Activated naive CD4-positive, alpha-beta T cell treated with anti-CD3 and anti-CD28 coated beads for 36 hours (primary cell): ENCODE measurements at places on chromosomes 5 and 9. TPM values are rescaled to one million over a fixed set of nuclear protein-coding genes. Genes with fewer than 3 reads are reported as not detected.

Gene F2RL2
- not detected for total RNA-seq

Gene PCDHGB2
- not detected for total RNA-seq

Gene PCDH12
- total RNA-seq, result 0.43 TPM

Gene FBN2
- not detected for total RNA-seq

Gene S1PR3
- total RNA-seq, result 0.91 TPM

Gene SWI5
- 15.5 TPM for total RNA-seq

GRCh38 chr5:172007175-172008110 lies 1.0 kb upstream of the FBXW11 start:
- H3K27ac ChIP-seq, result peak overlapping the region; percentile 99
- H3K36me3 ChIP-seq, result peaks cover 6% of the 10 kb centered on the region
- DNase-seq, result peak; percentile 26

DNA sequence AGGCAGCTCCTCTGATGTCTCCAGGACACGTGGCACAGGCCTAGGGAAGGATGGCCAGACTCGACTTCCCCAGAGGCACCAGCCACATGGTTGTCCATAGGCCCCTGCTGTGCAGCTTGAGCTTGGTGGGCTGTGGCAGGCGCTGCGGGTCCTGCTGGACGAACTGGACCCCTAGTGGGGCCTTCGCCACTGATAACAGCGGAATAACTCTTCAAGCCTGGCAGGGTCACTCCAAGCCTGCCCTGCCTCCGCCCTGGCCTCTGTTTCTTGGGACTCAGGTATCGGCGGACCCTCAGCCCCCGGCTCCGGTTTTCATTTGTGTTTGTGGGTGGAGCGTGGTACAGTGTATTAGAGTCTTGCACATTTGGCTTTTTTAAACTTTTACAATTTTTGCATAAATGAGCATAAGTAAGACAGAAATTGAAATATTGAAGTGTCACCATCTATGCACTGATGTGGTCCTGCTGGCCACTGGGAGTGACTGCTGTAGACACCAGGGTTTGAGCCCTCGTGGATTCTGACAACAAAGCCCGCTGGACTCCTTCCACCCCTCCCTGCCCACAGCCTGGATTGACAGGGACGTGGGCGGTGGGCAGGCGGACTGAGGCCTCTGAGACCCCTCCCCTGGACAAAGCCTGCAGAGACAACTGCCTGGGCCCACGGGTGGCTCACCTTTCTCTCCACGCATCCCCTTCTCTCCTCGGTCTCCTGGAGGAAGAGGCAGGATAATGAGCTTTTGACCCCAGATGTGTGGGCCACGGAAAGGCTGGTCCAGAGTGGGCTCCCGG lies 3.8 kb downstream of the FCN1 start:
- peaks cover 25% of the 10 kb centered on the region for H3K27me3 ChIP-seq
- H3K27ac ChIP-seq, result no peak overlapping the region
- no peaks in the 10 kb centered on the region for H3K4me1 ChIP-seq
- no peaks in the 10 kb centered on the region for H3K36me3 ChIP-seq
- no peak overlapping the region for H3K4me3 ChIP-seq

GRCh38 chr9:76607730-76608436 lies 148.9 kb downstream of the GCNT1 start:
- no peak for DNase-seq
- H3K4me1 ChIP-seq, result peaks cover 8% of the 10 kb centered on the region
- no peak overlapping the region for H3K4me3 ChIP-seq
- H3K27ac ChIP-seq, result no peak overlapping the region
- H3K36me3 ChIP-seq, result no peaks in the 10 kb centered on the region

DNA sequence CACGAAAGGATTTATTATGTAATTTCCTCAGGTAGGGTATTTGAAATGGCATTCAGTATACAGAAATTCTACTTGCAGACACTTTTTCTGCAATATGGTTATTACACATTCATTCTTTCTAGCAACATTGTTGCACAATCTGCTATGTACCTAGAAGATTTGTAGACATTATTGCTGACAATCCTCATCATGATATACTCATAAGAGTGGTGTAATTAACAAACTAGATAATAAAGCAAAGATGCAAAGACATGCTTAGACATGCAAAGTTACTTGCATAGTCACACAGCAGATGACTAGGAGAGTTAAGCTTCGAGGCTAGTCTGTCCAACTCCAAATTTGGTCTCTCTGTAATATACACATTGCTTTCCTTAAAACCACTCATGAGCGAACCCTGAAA lies 317.1 kb downstream of the ASTN2 start:
- no peak overlapping the region for H3K27ac ChIP-seq
- no peak for DNase-seq
- no peak overlapping the region for H3K4me3 ChIP-seq
- H3K27me3 ChIP-seq, result no peaks in the 10 kb centered on the region
- H3K36me3 ChIP-seq, result no peaks in the 10 kb centered on the region

DNA sequence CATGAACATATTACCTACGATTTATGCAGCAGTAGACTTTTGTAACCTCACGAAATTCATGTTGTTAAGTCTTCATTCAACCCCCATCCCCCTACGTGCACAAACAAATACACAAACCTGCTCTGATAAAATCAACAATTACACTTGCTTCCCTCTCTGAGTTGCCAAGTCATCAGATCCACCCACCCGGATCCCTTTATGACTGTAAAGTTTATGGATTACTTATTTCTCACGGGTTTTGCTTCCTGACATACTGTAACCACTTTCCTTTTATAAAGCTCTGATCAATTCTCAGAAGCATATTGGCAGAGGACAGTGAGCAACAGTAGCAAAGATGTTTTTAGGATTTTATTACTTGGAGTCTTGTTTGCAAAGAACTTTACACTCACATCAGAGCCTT lies 70.5 kb downstream of the MLLT3 start:
- peaks cover 3% of the 10 kb centered on the region for H3K36me3 ChIP-seq
- no peak overlapping the region for H3K4me3 ChIP-seq
- H3K27ac ChIP-seq, result no peak overlapping the region
- peaks cover 59% of the 10 kb centered on the region for H3K4me1 ChIP-seq
- peak; percentile 61 for DNase-seq
- H3K27me3 ChIP-seq, result no peaks in the 10 kb centered on the region

GRCh38 chr5:156834916-156835315 lies 15.2 kb upstream of the PPP1R2B start:
- no peak overlapping the region for H3K4me3 ChIP-seq
- no peak overlapping the region for H3K27ac ChIP-seq
- H3K4me1 ChIP-seq, result peaks cover 4% of the 10 kb centered on the region
- no peaks in the 10 kb centered on the region for H3K27me3 ChIP-seq
- no peak for DNase-seq

GRCh38 chr9:98899408-98900056 lies 44.2 kb upstream of the COL15A1 start:
- H3K27me3 ChIP-seq, result peaks cover 10% of the 10 kb centered on the region
- no peaks in the 10 kb centered on the region for H3K36me3 ChIP-seq
- DNase-seq, result peak; percentile 49
- peaks cover 9% of the 10 kb centered on the region for H3K4me1 ChIP-seq
- no peak overlapping the region for H3K4me3 ChIP-seq

- H3K27ac ChIP-seq, result no peak overlapping the region
- no peaks in the 10 kb centered on the region for H3K27me3 ChIP-seq
- H3K36me3 ChIP-seq, result no peaks in the 10 kb centered on the region
- H3K4me1 ChIP-seq, result peaks cover 69% of the 10 kb centered on the region
- H3K4me3 ChIP-seq, result no peak overlapping the region
Observed at GRCh38 chr5:50724262-50724661, 57.8 kb downstream of the PARP8 start.

DNA sequence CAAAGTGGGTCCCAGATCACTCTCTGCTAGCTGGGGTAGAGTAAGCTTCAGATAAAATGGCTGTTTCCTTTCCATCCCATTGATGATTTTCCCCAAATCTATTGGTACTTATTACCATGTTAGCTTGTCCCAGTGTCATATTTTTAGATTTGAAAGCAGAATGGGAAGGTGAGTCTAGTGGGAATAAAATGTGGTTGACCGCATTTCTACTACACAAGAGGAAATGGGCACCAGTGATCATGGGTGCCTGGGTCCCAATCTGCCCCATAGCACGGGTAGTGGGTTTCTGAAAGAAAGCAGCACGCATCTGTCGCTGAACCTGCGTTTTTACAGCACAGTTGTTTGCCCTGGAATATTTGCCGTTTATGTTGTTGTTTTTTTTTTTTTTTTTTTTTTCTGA lies 20.1 kb downstream of the DAPK1 start:
- no peak for DNase-seq
- H3K4me3 ChIP-seq, result no peak overlapping the region
- H3K27me3 ChIP-seq, result peaks cover 17% of the 10 kb centered on the region

DNA sequence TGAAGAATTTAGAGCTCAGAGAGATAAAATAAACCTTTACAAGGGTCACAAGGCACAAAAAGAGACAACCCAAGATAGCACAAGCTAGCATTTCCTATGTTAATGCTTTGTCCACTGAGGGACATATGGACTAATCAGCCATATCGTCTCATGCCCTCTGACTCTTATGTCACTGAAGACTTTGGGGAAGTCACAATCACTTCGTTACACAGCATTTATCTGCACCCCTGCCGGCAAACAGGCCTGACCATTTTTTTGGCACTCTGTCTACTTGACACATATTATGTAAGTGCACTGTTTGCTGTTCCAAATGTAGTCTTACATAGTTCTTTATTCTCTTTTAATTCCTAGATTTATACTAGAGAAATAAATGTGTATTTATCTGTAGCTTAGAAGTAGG lies 13.9 kb upstream of the BNC2 start:
- H3K27ac ChIP-seq, result no peak overlapping the region
- H3K4me3 ChIP-seq, result no peak overlapping the region
- H3K4me1 ChIP-seq, result no peaks in the 10 kb centered on the region
- no peaks in the 10 kb centered on the region for H3K36me3 ChIP-seq
- no peak for DNase-seq

- no peak for DNase-seq
- H3K4me3 ChIP-seq, result no peak overlapping the region
- H3K27ac ChIP-seq, result no peak overlapping the region
- no peaks in the 10 kb centered on the region for H3K36me3 ChIP-seq
- H3K27me3 ChIP-seq, result no peaks in the 10 kb centered on the region
Observed at GRCh38 chr9:98318834-98319478, 63.5 kb upstream of the TBC1D2 start.

- H3K27me3 ChIP-seq, result peaks cover 8% of the 10 kb centered on the region
- DNase-seq, result peak; percentile 17
- no peak overlapping the region for H3K27ac ChIP-seq
- no peak overlapping the region for H3K4me3 ChIP-seq
Observed at GRCh38 chr9:90099262-90099963, 494.6 kb downstream of the GADD45G start.

DNA sequence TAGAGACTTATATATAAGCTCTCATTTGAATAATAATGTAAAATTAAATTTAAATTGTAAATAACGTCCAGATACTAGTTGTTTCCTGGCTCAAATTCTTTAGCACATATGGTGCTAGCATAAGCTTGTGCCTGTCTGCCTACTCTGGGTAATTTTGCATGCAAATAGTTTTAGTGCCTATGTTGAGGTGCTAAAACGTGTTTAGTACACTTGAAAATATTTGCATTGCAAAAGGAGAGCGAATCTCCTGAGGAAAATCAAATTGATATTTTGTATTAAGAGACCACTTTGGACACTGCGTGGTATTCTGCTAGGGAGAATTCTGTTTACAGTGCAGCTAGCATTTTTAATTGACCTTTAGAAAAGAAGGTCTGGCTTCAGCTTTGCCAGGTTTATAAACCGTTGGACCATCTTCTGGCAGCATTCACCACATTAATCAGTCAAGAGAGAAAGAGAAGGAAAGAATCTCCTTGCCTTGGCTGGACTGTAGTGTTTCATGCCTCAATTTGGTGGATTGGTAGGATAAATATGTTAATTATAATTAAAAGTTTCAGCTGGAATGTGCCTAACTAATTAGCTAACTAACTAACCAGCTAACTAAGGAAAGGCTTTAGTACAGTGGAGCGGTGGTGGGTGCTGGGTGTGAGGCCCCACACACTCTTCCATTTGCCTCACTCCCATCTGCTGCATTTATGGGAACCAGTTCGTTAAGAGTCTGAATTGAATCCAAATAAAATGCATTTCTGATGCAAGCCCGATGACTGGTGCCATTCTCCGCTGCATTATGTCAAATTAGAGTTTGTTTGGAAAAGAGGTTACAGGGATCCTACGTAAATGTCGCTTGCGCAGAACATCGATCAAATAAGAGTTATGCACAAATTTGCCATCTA lies 150.1 kb upstream of the MPDZ start:
- H3K27me3 ChIP-seq, result peaks cover 2% of the 10 kb centered on the region
- no peak for DNase-seq
- H3K27ac ChIP-seq, result no peak overlapping the region
- no peaks in the 10 kb centered on the region for H3K36me3 ChIP-seq

DNA sequence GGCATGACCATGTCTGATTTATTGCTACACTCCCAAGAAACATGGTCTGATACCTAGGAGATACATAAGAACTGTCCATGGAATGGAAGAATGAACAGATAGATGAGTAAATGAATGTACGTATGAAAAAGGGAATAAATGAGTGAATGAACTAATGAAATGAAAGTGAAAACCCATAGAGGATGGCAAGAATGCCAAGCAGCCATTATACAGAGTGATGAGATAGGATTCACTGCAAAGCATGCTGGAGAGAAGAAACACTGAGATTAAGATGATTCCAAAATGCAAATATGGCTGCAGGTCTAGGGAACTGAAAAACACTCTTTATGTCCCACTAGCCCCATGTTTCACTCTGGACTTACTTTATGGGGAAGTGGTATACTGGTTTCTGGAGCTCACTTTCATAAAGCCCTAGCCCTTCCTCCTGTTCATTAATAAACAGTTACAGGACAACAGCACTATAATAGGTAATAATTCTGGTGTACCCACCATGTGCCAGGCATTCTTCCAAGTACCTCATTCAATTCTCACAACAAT lies 170.3 kb upstream of the RAD23B start:
- H3K27ac ChIP-seq, result no peak overlapping the region
- no peaks in the 10 kb centered on the region for H3K4me1 ChIP-seq
- no peak for DNase-seq

- H3K27me3 ChIP-seq, result no peaks in the 10 kb centered on the region
- no peak overlapping the region for H3K4me3 ChIP-seq
- peak overlapping the region; percentile 98 for H3K27ac ChIP-seq
- peaks cover 57% of the 10 kb centered on the region for H3K36me3 ChIP-seq
- H3K4me1 ChIP-seq, result peaks cover 99% of the 10 kb centered on the region
Observed at GRCh38 chr9:89421595-89421994, 76.3 kb downstream of the SEMA4D start.

- peaks cover 1% of the 10 kb centered on the region for H3K36me3 ChIP-seq
- H3K27me3 ChIP-seq, result no peaks in the 10 kb centered on the region
- H3K4me1 ChIP-seq, result no peaks in the 10 kb centered on the region
Observed at GRCh38 chr5:97568382-97568781, 385.3 kb upstream of the RIOK2 start.

DNA sequence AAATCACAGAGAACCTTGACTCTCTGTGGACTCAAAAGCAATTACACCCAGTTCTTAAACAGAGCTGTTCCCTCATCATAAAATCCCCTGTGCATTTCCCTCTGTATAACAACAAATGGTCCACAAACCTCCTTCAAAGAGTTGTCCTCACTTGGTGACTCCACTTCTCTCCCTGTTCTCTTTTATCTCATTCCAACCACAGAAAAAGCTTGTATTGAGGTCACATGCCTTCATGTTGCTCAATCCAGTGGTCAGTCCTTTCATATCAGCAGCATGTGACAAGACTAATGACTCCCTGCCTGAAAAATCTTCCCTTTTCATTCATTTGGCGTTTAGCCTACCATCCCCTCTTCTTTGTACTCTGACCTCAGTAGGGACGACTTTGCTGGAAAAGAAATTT lies 158.0 kb downstream of the DEPDC1B start:
- H3K4me3 ChIP-seq, result no peak overlapping the region
- H3K36me3 ChIP-seq, result no peaks in the 10 kb centered on the region
- no peak overlapping the region for H3K27ac ChIP-seq
- H3K27me3 ChIP-seq, result peaks cover 6% of the 10 kb centered on the region
- H3K4me1 ChIP-seq, result no peaks in the 10 kb centered on the region
- DNase-seq, result no peak
